ENCODE measurements at places on chromosomes 1 and 21.
A peak's percentile ranks its signal among the peaks of the same experiment; 100 is the strongest.

DNA sequence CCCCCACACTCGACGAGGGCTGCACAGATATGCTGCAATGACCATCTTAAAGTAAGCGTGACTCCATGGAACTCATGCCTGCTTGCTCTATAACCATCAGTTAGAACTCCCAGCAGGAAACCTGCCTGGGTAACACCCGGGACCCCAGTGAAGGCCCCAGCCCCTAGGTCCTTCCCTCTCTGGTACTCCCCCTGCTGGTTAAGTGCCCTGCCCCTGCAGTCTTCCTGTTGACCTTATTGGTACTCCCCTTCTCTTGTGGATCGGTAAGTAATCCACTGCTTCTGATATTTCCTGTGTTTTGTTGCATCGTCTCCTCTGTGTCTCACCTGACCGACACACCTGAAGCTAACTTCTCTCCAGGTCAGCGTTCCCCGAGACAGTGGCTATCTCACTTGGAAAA is 104.8 kb upstream of the COG2 start:
- no peak overlapping the region for H3K27ac ChIP-seq
- H3K4me3 ChIP-seq: no peak overlapping the region
- H3K4me1 ChIP-seq: no peaks in the 10 kb centered on the region
- no peaks in the 10 kb centered on the region for H3K36me3 ChIP-seq

DNA sequence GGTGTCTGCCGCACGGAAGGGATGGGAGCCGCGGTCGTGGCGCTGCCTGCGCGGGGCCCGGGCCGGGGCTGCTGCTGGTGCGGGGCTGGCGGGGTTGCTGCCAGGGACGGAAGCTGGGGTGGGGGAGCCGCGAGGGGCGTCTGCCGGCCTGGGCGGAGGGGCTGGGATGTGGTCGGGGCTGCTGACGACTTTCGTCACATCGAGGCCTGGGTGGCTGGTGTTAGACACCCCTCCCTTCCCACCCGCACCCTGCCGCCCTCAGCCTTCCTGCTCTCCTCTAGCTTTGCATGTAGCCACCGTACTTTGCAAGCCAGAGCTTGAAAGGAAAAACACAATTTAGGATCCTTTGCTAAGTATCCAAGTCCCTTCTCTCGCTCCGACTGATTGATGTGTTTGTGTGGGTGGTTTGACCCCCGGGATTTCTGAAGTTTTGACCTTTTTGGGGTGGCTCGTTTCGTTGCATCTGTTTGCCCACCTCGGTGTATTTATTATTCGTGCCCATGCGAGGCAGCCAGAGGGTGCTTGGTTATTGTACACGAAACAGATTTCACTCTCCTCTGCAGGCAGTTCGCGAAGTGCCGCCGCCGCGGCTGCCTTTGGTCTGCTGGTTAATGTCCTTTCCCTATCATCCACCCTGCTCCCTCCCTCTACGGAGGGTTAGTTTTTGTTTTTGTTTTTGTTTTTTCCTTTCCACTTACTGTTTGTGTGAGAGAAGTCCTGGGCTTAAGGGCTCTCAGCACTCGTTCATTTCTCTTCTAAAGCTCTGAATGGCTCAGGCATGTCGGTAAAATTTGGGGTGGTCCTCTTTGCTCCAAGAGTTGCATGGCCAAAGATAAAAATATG is 868 bp downstream of the C1orf21 start:
- no peaks in the 10 kb centered on the region for H3K36me3 ChIP-seq
- DNase-seq: peak; percentile 67
- H3K27me3 ChIP-seq: no peaks in the 10 kb centered on the region
- H3K4me1 ChIP-seq: no peaks in the 10 kb centered on the region

DNA sequence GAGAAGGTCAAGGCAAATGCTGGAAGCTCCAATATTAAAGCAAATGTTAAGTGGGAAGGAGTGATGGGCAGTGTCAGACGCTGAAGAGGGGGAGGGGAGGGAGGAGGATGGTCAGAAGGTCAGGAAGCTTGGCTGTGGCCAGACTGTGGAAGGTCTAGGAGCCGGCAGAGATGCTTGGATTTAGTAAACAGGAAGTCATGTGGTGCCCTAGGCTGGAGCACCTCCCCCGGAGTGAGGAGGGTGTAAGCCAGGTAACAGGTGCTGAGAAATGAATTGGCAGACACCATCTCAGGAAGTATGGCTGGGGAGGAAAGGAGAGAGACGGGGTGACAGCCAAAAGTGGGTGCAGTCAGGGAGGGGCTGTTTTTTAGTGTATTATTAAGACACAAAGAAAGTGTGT is 17.7 kb downstream of the CSMD2 start:
- no peaks in the 10 kb centered on the region for H3K27me3 ChIP-seq
- no peak overlapping the region for H3K4me3 ChIP-seq

- no peak overlapping the region for H3K4me3 ChIP-seq
- peaks cover 25% of the 10 kb centered on the region for H3K4me1 ChIP-seq
- H3K36me3 ChIP-seq: peaks cover 18% of the 10 kb centered on the region
- H3K27me3 ChIP-seq: no peaks in the 10 kb centered on the region
- DNase-seq: no peak
- no peak overlapping the region for H3K27ac ChIP-seq
Observed at GRCh38 chr1:226977643-226978431, 37.7 kb downstream of the COQ8A start.

DNA sequence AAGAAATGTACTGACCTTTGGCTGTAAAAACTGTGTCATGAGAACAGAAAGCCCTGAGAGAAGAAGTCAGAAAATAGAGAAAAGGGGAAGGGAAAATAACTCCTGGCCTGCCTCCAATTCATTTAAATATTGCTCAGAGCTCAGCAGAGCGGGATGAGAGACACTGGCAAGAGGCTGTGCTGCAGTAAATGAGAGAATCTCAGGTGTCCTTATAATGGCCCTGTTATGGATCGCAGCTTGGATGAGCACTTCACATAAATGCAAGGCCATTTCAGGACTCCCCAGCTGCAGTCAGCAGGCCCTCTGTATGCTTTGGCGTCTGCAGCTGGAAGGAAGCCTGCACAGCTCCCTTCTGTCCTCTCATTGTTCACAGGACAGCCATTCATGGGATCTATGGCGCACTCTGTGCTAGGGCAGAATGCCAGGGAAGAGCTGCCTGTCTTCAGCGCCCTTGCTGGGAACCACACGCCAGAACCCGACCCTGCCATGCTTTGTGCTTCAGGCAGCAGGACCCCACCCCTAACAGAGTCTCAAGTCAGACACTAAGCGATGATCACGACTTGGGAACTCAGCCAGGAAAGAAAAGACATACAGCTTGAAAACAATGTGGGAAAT is 20.7 kb upstream of the ABCB10 start:
- H3K4me3 ChIP-seq: no peak overlapping the region
- no peak for DNase-seq
- H3K27ac ChIP-seq: peak overlapping the region; percentile 57
- no peaks in the 10 kb centered on the region for H3K36me3 ChIP-seq
- H3K4me1 ChIP-seq: peaks cover 14% of the 10 kb centered on the region
- no peaks in the 10 kb centered on the region for H3K27me3 ChIP-seq

Measured in Peyer's patch (tissue), 4 donors.